ENCODE measurements at places on chromosomes 11 and 22.
A peak's percentile ranks its signal among the peaks of the same experiment; 100 is the strongest.

DNA sequence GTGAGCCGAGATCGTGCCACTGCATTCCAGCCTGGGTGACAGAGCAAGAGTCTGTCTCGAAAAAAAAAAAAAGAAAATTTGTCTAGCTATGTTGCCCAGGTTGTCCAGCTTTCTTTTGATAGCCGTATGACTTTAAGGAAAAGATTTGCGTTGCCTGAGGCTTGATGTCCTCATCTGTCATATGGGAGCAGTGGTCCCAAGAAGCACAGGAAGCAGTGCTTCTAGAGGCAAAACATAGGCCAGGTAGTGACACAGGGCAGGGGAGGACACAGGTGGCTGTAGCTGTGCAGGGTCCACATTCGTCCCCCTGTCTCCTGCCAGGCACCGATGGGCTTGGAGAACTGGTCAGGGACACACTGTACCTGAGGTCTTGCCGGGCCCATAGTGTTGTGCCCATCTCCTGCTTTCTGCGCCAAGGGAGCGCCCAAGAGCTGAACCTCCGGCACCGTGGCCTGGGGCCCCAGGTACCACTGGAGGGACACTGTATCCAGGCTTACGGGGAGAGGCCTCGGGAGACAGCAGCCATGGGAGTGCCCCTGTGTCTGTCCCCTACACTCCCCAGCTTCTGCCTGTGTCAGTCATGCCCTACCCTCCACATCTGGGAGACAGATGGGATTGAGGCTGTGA, 1.4 kb downstream of the LRRC74B start:
- DNase-seq: no peak

- peak; percentile 85 for DNase-seq
These were observed 4.0 kb downstream of the PHOX2A start for GRCh38 chr11:72239849-72240460.

DNA sequence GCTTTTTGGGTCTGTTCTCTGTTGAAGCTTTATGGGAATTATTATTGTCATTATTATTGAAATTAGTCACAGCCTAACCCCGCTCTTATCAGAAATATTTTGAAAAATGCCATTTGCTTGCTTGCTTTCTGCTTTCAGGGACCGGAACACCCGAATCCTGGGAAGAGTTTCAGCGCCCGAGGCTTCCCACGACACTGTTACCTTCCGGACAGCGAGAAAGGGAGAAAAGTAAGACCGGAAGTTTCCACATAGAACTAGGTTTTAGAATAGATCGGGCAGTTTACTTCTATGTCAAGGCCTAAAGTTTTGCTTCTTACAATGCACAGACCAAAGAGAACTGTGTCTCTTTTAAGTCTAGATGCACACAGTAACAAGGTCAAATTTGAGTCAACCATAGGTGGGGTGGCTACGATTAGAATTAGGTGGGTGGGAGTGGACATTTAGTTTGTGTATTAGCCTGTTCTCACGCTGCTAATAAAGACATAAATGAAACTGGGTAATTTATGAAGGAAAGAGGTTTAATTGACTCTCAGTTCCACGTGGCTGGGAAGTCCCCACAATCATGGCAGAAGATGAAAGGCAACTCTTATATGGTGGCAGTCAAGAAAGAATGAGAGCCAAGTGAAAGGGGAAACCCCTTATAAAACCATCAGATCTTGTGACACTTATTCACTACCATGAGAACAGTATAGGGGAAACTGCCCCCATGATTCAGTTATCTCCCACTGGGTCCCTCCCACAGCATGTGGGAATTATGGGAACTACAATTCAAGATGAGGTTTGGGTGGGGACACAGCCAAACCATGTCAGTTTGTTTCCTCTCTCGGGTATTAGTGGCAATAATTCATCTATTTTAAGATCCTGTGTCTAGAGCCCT, 12.9 kb downstream of the MPEG1 start:
- no peak for DNase-seq

- no peak for DNase-seq
These were observed 12.6 kb downstream of the TECTA start for GRCh38 chr11:121113611-121114010.

DNA sequence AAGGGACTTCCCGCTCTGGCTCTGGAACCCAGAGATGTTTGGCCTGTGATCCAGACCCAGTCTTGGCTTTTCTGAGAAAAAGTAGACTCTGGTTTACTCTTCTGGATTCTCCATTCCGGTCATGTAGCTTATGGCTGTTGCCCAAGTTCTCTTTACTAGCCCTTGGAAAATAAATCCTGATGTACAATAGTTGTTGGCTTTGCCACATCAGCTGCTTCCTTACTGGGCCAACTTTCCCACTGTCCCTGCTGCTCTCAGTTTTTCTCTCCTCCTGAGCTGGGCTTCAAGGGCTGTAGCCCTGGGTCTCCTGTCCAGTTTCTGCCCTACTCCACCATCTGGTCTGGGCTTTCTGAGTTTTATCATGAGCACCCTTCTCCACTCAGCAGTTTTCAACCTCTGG, 12.5 kb downstream of the PATZ1 start:
- no peak for DNase-seq

GRCh38 chr11:80315200-80315599, 874.4 kb upstream of the TENM4 start:
- DNase-seq: no peak

DNA sequence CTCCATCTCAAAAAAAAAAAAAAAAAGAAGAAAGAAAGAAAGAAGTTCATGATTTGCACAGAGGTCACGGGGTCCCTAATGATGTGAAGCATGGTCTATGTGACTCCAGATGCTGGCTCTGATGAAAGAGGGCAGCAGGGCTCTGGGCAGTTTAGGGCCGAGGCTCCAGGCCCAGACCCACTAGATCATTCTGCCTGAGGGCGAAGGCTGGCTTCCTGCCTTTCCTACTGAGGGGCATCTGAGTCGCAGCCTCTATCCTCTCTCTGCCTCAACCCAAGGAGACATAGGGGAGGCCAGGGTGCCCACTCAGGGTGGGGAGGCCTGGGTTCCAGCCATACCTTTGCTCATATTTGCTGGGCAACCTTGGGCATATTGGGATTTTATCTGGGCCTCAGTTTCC, 4.8 kb downstream of the SLC35E4 start:
- DNase-seq: no peak

DNA sequence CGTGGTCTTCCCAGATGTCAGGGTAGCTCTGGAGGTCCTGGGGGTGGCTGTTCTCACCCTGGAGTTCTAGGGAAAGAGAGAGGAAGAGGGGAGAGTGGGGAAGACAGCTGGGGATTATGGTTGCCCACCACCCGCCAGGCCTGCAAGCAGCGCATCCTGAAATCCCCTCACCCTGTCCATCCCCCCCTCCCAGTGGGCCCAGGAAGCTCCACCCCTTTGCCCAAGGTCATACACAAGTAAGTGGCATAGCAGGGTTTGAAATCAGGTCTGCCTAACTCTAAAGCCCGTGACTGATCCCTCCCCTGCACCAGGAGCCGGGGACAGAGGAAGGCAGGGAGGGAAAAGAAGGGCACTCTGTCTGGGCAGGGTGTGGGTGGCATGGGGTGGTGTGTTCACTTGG, 105.3 kb downstream of the NECTIN1 start:
- DNase-seq: no peak

Data from AG20443 (cell line).